ENCODE measurements at places on chromosomes 4 and X.

GRCh38 chr4:185780472-185780871, 31.5 kb downstream of the SORBS2 start:
- no peak for DNase-seq

GRCh38 chr4:162061214-162061613, 102.6 kb downstream of the FSTL5 start:
- peak; percentile 20 for DNase-seq

- DNase-seq, result no peak
Measured at GRCh38 chr4:147325571-147325981, 155.3 kb upstream of the EDNRA start.

- no peak for DNase-seq
Measured at GRCh38 chr4:106303548-106304281, 12.3 kb downstream of the TBCK start.

DNA sequence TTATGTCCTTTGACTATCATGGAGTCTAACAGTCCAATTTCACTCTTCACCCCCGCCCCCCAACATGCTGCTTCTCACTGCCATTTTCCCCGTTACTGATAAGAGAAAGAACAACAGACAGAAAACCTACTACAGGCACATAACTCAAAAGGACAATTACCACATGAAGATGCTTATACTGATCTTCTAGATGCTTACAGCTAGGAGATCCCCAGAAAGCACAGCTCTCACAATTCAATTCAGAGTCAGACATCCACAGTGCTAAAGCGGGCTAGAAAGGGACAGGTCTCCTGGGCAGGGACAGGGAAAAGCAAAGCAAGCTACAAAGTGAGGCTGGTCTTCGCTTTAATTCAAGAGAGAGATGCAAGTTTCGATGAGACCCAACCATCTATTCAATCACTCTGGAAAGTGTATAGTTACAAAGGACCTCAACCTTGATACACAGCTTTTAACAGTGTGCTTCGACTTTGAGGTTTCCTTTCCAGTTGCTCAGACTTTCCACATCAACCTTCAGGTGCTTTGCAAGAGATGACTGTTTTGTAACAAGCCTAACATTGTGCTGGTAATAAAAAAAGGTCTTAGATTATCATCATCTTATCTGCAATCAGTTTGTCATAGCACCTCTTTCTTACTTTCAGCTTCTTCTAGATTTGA, 60.9 kb downstream of the LEF1 start:
- no peak for DNase-seq

- DNase-seq, result peak; percentile 33
Measured at GRCh38 chr4:8315435-8316250, 46.1 kb downstream of the HTRA3 start.

DNA sequence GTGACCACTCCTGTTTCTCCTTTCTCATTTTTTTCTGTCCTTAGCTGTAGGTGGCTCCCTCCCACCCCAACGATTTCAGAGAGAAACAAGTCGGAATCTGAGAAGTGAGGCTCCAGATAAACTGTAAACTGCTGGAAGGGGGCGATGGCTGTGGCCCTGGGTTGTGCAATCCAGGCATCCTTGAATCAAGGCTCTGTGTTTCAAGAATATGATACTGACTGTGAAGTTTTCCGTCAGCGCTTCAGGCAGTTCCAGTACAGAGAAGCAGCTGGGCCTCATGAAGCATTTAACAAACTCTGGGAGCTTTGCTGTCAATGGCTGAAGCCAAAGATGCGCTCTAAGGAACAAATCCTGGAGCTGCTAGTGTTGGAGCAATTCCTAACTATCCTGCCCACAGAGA, 37.7 kb downstream of the ETDC start:
- no peak for DNase-seq

DNA sequence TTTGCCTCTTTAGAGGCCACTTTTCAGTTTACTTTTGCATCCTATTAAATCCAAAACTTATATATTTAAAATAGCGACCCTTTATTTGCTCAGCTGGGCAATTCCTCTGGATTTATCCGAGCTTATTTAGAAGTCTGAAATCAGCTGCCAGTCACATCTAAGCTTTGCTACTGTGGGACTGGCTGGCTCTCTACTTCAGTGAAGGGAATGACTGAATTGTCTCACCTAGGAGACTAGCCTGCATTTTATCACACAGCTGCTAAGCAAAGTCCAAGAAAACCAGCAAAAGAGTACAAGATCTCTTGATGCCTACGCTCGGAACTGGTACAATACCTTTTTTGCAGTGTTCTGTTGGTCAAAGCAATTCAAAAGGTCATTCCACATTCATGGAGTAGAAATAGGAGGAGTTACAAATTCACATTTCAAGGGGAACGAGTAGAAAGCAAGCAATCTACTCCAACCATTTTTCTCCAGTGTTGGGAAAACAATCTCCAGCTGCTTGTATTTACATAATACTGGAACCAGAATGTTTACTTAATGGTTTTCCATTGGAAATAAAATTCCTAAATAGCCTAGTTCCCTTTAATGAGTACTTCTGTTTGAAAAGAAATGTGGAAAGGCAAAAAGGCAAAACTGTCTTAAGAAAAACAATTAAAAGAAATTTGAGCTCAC, 160.2 kb downstream of the MAGEB5 start:
- DNase-seq, result no peak

- no peak for DNase-seq
Measured at GRCh38 chr4:132238697-132239096, 910.4 kb upstream of the PCDH10 start.

DNA sequence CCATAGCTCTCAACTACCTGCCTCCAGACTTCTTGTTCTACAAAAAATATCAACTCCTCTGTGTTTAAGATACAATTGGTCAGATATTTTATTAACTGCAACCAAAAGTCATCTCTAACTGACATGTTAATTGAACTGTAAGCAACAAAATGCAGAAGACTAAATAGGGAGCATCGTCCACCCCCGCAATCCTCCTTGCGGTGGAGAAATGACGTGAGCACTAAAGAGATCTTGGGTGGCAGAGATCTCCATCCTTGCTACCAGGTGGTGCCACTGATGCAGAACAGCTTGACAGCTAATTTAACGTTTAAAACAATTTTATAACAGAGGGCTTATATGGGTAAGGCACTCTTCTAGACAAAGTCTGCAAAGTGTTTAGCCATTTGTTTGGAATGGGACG, 164.4 kb upstream of the FTHL17 start:
- no peak for DNase-seq

DNA sequence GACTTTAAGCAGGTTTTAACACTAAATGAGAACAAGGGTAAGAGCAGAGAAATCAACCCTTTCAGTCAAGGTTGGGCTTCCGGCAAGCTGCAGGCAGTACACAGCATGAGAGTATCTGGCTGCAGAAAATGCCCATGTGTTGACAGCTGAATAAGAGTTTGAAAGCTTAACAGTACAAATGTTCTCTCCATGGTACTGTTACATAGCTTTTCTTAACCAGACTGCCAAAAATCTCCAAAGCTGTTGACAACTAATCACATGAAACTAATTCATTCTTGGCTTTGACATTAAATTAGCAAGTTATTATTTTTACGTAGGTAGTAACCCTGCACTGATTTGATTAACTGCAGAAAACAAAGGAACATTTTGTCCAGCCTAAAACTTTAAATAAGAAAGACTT, 153.5 kb downstream of the SLC10A7 start:
- no peak for DNase-seq

DNA sequence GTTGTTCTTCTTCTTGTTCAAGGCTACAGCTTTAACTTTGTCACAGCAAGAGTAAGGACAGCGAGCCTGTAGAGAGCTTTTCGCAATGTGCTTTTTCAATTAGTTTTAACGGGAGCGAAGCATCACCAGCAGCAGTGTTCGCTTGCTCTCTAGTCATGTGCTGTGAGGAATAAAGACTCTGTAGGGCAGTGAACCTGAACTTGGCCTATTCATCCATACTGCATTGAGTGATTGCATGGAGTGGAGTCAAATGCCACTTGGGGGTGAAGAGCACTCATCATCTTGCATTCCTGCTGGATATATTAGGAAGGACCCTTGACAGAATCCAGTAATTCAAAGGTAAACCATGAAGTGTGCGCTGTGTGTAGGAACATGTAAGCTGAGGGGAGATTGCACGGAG, 240.0 kb downstream of the FRMPD4 start:
- no peak for DNase-seq

- no peak for DNase-seq
Measured at GRCh38 chr4:15100994-15101695, 98.9 kb downstream of the CPEB2 start.

GRCh38 chr4:81030981-81031791, 678 bp downstream of the BMP3 start:
- no peak for DNase-seq

- no peak for DNase-seq
Measured at GRCh38 chr4:97953171-97953941, 189.9 kb downstream of the STPG2 start.

- no peak for DNase-seq
Measured at GRCh38 chrX:111338095-111338698, 67.9 kb upstream of the CAPN6 start.

GRCh38 chr4:184145596-184145995, 72.1 kb downstream of the ENPP6 start:
- no peak for DNase-seq

DNA sequence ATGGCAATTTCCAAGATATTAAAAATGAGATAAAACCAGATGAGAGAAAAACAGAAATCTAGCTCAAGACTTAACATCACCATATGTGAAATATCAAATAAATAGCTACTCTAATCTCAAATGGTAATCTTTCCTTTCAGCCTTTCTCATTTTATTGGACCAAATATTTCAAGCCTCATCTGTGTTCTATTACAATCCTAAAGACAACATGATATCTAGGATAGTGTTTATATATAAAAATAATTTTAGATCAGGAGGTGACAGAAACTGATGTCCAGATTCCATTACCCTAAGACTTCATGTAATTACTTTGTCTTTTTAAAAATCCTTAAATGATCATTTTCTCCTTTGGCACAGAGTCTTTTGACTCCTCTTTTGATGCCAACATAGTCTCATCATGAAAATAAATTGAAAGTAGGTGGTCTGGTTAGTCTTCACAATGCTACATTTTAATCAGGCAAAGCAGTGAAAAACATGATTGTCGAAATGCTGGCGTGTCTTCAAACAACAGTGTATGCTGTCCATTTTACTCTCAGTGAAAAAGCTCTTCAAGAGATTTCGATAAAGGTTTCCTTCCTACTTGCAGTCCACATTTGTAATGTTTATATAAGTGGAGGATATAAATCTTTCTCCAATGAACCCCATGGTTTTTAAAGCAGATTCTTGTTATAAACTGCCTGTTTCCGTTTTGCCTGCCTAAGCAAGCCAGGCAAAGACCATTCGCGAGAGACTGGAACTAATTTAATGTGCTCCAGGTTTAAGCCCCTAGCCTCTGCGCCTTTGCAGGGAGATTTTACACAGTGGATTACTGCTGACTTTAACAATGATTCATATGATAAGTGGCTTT, 169.8 kb downstream of the SCFD2 start:
- DNase-seq, result no peak
